ENCODE measurements at places on chromosomes 6 and 20.
A peak's percentile ranks its signal among the peaks of the same experiment; 100 is the strongest.

DNA sequence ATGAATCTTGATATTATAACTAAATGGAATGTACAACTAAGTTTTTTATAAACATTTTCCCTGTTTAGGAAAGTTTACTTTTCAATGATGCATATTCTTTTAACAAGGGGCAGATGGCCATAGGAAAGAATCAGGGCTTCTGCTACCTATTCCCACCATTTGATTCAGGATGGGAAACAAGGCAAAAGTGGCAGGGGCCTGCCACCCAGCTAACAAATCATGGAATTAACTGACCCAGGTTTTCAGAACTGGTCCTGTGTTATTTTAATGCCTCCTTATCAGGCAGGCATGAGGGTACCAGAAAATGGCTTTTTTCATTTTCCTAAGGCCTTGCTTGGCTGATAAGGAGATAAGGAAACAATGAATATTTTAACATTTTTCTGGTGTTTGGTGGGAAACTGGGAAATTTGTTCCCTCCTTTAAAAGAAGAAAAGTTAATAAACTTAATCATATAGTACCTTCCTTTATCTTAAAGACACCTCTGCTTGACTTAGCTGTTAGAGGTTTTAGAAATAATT lies 6.7 kb downstream of the POU3F2 start:
- DNase-seq = no peak

DNA sequence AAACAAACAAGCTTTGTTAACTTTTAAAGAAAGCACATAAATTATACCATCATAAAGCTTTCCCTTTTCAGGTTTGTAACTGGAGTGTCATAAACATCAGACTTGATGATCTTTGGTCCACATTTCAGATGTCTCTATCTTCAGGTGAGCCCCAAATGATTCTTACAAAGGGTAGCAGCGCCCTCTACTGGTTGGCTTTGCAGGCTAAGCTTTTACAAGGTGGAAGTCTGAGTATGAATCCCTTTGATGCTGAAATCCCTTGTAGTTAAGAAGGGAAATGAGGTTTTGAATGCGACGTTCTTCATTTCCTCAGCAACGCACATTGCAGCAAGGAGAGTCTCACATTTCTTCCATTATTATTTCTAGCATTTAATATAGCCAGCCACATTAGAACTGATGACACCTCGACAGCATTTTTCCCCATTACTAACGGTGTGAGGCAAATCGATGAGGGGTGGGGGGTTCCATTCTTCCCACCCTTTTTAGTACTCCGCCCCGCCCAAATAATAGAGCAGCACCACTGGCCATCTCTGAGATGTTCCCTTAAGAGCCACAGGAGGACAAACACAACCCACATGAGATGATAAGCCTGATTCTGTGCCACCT lies 126.3 kb upstream of the NT5E start:
- DNase-seq = peak; percentile 26

- DNase-seq = no peak
Observed at GRCh38 chr6:7818257-7819214, 92.1 kb downstream of the TXNDC5 start.

GRCh38 chr20:54268941-54269340 lies 61.1 kb downstream of the PFDN4 start:
- DNase-seq = no peak

DNA sequence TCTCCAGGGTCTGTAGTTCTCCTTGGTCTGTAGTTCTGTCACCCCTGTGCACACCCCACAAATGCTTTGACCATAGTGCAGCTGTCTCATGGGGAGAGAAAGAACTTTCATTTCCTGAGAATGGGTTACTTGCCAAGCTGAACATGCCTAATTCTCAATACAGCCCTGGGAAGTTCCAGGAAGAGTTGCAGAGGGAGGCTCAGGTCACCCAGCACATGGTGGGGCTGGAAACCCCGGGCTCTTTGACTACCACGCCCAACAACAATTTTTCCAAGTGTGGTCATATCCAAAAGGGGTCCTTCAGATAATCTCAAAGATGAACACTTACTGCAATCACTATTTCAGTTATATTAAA lies 2.2 kb upstream of the PTPRA start:
- no peak for DNase-seq

DNA sequence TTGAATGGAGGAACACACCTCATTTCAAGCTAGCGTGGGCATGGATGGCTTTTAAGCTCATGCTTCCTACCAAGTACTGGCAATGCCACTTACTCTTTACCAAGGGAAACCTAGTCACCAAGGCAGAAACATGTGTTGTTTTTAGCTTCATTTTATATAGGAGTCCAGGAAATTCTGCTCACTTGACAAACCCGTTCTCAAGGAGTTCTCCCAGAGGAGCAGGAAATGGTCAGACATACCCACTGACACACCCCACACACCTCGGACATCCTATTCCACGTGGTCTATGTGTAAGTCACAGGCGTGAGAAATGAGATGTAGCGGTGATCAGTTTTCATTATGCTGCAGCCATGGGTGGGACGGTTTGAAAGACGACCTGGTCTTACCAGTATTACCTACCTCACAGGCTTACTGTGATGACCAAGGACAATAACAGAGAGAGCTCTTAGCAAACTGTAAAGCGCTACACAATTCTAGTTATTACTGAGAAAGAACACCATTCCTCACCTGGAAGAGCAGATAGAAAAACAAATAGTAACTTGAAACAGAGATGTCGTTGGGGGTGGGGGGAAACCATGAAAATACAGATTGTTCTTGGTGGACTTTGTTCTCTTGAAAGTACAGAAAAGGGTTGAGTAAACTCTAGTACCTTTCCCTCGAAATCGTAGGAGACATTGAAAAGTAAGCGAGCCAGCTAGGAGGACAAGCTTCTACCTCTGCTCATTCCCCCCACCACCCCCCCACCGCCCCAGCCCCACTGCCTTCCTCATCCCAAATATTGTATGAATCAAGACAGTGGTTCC lies 1.7 kb downstream of the CNKSR3 start:
- no peak for DNase-seq

GRCh38 chr6:45728674-45729073 lies 287.0 kb downstream of the CLIC5 start:
- DNase-seq = no peak

- DNase-seq = no peak
Observed at GRCh38 chr6:36929152-36929551, 25.4 kb upstream of the PI16 start.

GRCh38 chr6:147081076-147081609 lies 123.1 kb upstream of the STXBP5 start:
- DNase-seq = no peak

- no peak for DNase-seq
Observed at GRCh38 chr6:10595731-10596664, 74.8 kb downstream of the GCNT2 start.

GRCh38 chr20:15496501-15497039 lies 1076.7 kb downstream of the KIF16B start:
- DNase-seq = no peak

- no peak for DNase-seq
Observed at GRCh38 chr6:158333094-158333493, 20.8 kb downstream of the TULP4 start.

GRCh38 chr6:43231053-43231452 lies 1.8 kb upstream of the DNPH1 start:
- DNase-seq = no peak

- DNase-seq = no peak
Observed at GRCh38 chr6:93416571-93417420, 2.6 kb downstream of the EPHA7 start.

DNA sequence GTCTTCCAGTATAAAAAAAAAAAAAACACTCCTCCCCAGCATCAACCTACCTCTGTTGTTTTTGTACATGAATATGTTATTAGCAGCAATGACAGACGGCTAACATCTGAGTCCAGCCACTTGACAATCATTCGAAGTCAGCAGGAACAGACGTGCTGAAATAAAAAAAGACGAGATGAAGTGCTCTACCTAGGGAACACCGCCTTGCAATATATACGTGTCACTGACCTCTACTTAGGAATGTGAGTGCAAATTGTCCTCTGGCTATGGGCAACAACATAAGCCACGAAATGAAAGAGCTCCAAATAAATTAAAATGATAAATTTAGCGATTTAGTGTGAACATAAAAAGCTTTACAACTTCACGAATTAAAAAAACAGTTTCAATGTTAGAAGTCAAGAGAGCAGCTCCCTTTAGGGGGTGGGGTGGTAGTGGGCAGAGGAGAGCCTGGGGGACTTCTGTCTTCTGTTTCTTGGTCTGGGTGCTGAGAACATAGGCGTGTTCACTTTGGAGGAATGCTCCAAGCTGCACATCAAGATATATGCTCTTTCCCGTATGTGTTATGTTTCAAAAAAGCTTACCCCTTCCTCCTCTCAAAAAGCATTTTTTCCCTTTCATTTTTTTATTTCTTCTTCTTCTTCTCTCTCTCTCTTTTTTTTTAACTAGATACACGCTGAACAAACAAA lies 23.3 kb downstream of the EDN1 start:
- DNase-seq = no peak

- DNase-seq = no peak
Observed at GRCh38 chr20:19677336-19677735, 80.7 kb upstream of the RIN2 start.

GRCh38 chr6:10310330-10310653 lies 104.6 kb downstream of the TFAP2A start:
- no peak for DNase-seq

DNA sequence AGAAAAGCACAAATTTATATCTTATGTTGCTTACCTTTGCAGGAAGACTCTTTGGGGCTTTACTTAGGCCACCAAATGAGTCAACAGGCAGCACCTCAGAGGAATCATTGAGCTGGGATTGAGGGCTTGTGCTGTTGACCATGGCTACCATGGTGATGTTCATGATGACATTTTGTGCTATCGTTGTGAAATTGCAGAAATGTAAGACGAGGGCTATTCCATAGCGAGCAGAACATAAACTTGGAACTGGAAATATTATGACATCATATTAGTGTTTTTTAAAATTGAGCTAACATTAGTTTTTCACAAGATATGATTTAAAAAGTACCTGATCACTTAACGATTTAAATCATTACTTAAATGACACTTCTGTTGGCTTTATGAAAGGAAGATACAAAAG lies 11.8 kb downstream of the SLC17A3 start:
- DNase-seq = no peak

DNA sequence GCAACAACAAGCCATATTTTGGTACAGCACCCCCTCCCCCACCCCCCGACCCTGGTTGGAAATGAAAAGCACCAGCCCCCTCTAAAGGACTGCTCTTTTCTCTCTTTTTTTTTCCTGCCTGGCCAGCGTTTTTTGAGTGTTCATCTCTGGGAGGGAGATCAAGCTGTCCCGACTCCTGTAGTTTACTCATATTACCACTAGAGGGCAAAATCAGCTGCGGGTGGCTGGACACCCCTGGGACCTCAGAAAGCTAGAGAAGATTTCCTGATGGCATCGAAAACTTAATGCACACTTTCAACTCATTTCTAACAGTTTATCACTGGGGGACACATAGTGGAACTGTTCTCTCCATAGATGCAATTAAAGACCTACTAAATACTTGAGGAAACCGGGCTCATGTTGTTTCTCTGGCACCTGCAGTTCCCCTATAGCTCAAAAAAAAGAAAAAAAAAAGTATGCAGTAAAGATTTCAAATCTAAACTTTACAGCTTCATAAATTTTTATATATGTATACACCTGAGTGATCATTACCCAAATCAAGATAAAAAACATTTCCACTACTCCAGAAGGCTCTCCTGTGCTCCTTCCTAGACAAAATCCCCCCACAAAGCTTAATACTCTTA lies 24.4 kb downstream of the CNBD2 start:
- peak; percentile 79 for DNase-seq

DNA sequence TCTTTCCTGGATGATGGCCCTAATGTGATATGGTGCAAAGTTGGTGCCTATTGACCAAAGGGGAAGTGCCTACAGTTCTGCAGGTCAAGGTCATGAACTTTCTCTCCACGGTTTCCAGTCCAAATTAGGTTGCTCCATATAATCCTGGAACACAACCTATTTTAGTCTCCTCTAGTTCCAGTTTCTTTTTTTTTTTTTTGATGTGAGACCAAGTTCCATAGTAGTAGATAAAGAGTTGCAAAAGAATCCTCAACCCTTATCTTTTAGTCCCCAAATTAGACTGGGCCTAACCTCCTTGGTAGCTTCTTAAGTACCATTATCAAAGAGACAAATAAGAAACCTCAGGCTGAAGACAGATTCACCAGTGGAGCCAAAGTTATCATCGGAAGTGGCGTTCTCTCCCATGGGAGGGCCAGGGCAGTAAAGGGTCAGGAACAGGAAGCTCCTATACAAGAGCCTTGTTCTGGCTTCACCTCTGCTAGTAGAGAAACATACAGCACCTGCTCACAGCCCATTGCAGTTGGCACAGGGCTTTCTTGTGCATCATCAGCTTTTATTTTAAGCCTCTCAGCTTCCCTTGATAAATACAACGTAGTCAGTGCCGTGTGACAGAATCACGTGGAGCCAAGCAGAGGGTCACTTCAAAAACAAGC lies 132.2 kb upstream of the RREB1 start:
- DNase-seq = no peak

DNA sequence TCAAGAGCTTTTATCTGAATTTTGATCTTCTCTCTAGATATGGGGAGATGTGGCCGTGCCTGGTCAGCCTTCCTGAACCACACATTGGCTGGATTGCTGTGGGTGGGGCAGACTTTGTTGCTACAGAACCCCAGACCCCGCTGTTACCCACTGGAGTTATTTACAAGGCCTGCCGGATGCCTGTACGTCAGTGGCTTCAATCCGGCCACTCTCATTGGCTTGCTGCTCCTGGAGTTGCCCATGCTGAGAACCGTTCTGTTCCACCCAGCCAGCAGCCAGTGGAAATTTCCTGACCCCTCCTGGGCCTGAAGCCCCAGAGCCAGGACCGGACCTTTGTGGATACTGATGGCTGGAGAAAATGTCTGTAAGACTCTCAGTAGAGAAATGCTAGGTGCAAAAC lies 101.9 kb downstream of the TFAP2C start:
- DNase-seq = no peak

DNA sequence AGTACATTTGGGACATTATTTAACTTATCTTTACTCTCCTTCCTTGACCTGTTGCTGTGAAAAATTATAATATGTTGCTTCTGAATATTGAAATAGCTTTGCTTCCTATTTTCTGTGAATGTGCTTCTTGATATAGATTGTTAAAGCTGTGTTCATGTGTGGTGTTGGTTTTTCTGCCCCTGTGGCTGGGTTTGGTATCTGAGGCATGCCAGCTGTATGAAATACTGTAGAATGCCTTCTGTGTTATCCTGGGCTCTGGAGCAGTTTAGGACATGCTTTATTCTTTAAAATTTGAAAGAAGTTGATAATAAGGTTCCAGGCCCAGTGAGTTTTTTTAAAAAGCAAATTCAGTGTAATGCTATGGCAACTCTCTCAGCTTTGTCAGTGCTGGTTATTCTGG lies 71.7 kb downstream of the HIVEP1 start:
- no peak for DNase-seq

All from GM19239 (cell line).